ENCODE measurements at places on chromosomes 2 and 18.

DNA sequence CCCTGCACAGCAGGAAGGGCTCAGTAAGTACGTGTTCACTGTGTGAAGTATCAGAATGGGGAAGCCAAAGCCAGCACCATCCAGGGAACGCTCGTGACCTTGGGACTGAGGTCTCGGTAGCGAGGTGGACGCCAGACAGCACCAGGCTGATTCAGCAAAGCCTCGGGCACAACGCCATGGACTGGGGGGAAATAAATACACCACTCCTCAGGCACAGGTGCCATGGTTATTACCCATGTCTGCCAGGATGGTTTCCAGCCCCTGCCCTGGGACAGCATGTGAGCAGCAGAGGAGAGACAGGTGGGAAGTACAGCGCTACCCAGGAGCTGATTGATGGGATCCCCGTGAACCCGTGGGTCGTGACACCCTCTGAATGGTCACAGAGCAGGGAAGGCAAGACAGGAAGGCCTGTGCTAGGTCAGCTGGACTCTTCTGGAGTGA is 53.0 kb downstream of the REEP1 start:
- DNase-seq, result no peak

DNA sequence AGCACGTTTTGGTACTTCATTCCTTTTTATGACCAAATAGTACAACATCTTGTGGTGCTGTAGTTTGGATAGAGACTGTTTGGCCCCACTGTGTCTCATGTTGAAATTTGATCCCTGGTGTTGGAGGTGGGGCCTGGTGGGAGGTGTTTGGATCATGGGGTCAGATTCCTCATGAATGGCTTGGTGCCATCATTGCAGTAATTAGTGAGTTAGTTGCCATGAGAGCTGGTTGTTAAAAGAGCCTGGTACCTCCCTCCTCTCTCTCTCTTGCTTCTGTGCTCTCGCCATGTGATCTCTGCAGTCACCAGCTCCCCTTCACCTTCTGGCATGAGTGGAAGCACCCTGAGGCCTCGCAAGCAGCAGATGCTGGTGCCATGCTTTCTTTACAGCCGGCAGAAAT is 50.9 kb downstream of the NCAPH start:
- no peak for DNase-seq

GRCh38 chr2:169415233-169415748 is 53.0 kb upstream of the LRP2 start:
- no peak for DNase-seq

DNA sequence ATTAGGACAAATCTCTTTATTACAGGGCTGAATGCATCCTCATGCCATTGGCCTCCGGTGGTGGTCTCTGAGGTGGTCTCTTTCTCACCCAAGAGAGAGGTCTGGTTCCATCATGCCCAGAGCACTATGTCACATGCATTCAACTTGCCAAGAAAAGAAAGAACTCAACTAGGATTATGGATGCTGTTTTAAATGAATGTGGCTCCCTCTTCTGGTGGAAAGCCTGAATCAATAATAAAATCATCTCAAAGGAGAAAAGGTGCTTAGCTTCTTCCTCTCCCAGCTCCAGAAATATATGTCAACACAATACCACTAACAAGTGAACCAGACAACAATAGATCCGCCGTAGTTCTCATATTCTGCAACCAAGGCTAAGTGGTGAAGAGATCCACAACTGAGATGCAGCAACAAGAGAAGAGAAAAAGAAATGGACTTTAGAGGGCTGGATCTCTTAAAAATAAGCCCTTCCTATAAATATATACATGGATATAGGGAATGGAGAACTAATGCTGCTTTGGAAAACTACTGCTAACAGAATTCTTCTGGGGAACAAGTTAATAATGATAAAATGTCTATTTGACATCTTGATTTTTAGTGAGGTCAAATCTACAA is 396.8 kb downstream of the NCKAP5 start:
- no peak for DNase-seq

DNA sequence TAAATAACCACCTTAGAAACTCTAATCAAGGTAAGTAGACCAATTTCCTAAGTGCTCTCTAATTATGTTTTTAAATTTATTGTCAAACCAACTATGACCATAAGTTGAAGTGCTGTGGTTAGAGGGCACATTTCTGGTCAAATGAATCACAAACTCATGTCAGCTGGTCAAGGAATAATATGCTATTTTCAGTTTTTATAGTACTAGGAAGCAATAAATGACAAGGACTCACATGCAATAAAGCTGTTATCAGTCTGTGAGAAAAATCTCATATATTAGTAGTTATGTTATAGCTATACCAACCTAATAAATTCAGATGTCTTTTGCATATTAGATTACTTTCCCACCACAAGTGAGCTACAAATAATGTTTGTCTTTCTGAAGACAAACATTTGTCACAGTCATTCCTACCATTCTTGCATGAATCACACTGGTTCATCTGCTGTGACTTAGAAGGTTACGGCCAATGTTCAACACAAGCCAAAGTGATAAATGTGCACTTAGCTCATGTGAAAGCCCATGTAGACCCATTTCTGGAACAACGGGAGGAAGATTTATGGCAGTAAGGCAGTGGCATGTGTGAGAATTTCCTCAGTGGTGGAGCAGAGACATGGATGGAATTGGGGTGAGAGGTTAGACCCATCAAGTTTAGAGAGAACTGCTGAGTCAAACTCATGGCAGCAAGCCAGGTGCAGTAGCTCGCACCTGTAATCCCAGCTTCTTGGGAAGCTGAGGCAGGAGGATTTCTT is 27.4 kb upstream of the CCNYL1 start:
- DNase-seq, result no peak

GRCh38 chr2:136114382-136114781 is 3.6 kb downstream of the CXCR4 start:
- no peak for DNase-seq

DNA sequence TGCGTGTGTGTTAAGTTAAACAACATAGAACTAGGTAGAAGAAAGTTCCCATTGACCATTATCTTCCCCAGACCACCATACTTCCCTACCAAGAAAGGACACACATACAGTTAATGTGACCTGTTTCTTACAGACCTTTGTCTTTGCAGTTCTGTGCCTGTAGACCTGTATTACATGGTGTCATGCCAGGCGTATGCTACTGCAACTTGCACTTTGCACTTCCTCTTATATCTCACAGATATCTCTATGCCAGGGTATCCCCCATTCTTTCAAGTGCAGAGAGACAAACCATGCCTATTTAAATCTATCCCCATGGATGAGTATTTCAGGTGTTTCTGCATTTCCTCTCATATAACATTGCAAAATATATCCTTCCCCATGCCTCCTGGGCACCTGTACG is 136.8 kb upstream of the PKDCC start:
- DNase-seq, result no peak

- no peak for DNase-seq
Observed at GRCh38 chr2:48483506-48483905, 46.4 kb upstream of the STON1 start.

DNA sequence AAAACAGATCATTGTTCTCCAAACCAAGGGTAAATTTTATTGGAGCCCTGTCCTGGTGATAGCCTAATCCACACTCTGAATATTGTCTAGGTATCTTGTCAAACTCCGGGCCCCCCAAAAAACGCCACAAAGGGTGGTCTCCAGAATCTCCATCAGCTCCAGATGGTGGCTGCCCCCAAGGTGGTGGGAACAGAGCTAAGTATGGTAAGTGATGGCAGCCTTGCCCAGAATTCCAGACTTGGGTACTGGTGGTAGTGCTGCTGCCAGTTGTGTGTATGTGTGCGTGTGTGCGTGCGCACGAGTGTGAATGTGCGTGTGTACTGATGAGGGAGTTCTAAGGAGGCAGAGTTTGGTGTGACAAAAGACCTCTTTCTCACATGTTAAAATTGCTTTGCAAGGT is 51.2 kb downstream of the GREB1 start:
- DNase-seq, result no peak

GRCh38 chr2:188452084-188452483 is 160.4 kb downstream of the GULP1 start:
- DNase-seq, result no peak

DNA sequence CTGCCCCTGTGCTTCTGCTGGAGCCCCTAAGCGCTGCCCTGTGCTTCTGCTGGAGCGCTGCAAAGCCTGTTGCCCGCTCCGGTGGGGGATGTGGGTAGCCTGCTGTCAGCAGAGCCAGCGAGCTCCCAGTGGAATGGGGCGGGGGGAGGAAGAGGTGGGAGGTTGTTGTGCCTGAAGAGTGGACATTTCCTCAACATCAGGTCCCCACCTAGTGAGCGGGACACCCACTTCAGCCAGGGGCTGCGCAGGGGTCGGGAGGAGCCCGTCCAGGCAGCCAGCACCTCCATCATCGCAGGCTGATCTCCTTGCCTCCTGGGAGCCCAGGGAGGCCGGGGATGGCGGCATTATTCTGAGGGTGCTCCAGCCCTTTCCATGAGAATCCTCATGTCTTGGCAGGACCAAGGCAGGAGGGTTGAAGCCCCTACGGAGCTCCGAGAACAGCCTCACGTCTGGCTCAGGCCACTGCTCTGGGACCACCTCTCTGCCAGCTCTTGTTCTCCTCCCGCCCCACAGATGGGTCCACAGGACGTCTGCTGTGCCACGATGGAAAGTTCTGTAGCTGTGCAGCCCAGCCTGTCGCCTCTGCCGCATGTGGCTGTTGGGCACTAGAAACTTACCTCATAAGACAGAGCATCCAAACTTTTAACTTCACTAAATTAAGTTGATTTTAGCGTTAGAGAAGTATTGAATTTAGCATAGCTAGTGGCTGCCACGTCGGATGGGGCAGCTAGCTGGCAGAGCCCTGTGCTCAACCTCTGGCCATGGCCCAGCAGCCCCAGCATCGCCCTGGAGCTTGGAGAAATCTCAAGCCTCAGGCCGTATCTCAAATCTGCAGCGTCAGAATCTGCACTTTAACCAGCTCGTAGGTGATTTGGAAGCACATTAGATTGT is 1.9 kb upstream of the ALLC start:
- no peak for DNase-seq

- no peak for DNase-seq
Observed at GRCh38 chr2:68632021-68632420, 11.4 kb upstream of the PROKR1 start.

- DNase-seq, result no peak
Observed at GRCh38 chr2:233228376-233228775, 23.1 kb upstream of the ATG16L1 start.

DNA sequence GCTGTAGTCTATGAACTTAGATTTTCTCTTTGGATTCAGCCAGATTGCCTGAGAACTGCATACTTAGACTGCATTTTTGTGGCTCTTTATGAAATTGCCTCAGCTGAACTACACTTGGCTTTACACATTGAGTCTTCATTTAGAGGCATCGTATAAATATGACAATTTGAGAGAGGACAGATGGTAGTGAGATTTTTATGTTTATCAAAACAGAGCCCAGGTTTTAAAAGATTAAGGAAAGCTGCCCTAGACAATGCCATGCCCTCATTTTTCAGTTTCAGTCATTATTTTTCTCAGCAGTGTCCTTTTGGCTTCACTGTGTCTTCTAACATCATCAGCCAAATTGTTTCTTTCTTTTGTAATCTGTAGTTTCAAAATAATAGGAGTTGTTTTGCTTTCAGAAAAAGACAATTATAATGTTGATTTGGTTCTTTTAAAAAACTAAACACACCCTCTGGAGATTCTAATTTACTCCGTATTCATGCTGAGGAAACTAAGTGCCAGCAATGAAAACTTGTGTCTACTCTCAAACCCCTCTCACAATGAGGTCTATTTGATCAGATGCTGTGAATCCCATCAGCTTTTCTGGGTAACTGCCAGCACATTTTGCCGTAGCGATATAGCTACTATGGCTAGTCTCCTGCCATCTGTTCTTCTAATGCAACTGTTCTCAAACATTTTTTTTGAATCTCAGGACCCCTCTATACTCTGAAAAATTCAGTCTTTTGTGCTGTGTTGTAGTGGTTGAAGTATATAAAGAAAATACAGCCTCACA is 46.2 kb downstream of the TWSG1 start:
- no peak for DNase-seq

- DNase-seq, result no peak
Observed at GRCh38 chr2:75476761-75477160, 84.0 kb downstream of the EVA1A start.

DNA sequence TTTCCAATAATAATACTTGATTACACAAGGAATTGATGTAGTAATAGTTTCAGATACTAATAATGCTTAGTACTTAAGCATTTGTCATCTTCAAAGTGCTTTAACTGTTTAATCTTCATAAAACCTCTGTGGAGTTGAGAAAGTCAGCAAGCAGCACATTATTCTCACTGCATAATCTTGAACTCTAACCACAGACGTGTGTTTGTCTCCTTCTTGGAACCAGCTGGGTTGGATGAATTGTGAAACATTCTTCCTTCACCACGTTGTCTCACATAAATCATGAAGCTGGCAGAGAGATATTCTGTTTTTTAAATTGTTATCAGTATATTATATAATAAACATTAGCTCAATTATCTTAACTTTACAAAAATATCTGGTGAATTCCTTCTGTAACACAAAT is 55.1 kb upstream of the LDAH start:
- no peak for DNase-seq

DNA sequence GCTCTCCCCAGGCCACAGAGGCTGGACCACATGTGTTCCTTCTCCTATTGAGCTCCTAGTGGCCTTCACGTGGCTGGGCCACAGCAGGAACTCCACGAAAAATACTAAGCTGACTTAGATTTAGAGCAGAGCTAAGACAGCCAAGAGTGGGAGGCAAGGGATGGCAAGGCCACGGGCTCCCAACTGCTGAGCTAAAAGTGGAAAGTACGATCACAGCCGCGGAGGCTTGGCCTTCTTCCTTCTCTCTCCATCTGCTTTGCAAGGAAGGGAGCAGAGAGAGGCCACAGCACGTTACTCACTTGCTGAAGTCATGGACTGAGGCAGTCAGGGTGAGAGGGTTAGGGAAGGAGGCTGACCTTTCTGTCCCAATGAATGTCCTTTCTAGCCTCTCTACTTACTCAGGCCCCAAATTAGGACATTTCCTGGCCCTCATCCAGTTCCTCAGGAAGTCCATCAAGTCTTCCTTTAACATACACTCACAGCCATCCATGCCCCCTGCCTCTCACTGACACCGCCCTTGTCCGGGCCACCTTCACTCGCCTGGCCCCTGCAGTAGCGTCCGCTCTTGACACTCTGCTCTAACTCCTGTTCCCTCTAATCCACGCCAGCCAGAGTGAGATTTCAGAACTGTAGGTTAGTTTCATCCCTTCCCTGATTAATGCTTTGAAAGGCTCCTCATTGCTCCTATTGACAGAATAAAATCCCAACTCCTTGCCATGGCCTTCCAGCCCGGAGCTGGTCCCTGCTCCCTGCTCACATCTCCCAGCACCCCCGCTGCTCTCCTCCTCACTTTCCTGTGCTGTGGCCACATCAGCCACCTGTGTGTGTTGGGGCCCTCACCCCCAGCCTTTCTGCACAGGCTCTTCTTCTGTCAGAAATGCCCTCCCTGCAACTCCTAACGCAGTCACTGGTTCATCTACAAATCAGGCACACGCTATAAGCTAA is 204.2 kb downstream of the CYP26B1 start:
- no peak for DNase-seq

GRCh38 chr2:46512185-46512584 is 32.8 kb downstream of the TMEM247 start:
- DNase-seq, result no peak

DNA sequence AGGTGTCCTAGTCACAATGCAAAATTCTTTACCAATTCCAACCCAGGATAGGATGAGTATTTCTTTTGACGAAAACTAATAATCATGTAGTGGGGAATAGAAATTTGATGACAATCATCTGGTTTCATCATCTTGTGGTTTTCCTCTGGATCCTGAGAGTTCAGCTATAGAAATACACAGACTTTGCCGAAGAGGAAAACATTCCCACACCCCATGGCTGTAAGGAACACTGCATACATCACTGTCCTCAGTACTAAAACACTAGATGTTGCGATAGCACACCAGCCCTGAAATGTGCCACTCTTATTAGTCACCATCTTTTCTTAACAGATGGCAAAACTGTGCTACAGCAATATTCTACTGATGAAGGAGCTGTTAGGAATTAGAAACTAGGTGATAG is 29.4 kb downstream of the CERKL start:
- no peak for DNase-seq
